Frontal cortex (tissue), 4 donors: ENCODE measurements at places on chromosomes 4 and X.

DNA sequence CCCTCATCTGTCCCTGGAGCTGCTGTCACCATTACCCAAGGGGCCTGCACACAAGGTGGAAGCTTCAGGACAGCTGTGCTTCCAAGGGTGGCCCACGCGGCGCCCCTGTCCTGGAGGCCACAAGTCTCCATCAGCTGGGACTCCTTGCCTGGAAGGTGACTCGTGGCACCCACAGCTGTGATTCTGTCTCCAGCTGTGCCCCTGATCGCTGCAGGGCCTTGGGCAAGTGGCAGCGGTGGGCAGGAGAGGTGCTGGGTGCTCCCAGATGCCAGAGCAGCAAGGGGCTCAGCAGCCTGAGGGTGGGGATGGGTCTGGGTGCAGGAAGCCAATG, 9.0 kb upstream of the DUSP9 start:
- no peak for DNase-seq

- DNase-seq, result no peak
Measured at GRCh38 chrX:81003491-81004185, 194.0 kb upstream of the BRWD3 start.

DNA sequence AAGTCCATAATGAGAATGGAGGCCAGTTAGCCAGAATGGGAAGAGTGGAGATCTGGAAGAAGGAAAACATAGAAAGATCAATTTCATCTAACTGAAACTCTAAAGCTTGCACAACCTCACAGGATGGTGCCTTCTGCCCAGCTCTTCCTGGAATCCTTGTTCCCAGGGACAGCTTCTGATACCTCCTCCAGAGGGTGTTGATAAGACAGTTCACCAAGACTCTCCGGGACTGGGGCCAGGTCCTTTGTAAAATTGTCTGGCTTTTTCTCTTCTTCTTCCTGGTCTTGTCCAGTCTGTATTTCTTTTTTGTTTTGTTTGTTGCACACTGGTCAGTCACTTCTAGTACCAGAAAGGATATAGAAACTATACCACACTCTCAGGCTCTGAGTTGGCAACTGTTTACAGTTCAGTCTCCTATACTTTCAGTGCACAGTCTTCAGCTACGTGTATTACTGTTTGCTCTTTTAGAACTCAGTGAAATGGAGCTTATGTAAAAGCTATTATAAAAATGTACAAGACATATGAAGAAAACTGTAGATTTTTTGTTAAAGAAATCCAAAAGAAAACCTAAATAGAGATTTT, 142.8 kb upstream of the RPL34 start:
- no peak for DNase-seq

DNA sequence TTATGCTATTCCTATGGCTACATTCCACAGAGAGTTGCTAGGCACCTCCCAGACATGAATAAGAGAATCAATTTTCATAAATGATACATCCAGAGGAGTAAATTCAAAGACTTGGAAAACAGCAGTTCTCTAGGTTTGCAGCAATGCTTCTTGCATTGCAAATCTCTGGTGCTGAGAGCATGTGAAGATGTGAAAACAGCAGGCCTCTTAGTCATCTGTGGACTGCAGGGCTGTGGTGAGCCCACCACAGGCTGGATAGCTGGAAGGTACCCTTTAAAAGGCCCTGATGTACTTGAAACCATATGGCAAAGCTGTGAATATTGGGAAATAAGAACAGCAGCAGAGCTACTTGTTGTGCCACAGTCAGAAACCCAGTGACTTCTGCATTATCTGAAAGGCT, 2135.9 kb downstream of the ARAP2 start:
- DNase-seq, result no peak

- no peak for DNase-seq
Measured at GRCh38 chrX:65994519-65995506, 45.1 kb downstream of the VSIG4 start.

GRCh38 chrX:154695911-154696675, 42.7 kb upstream of the CTAG2 start:
- no peak for DNase-seq

GRCh38 chrX:141176586-141177451, at the start of gene LDOC1:
TSS of gene LDOC1 (minus strand) at chrX:141177129. CDS start at chrX:141177021, 108 bp downstream.
- DNase-seq, result peak; percentile 73

DNA sequence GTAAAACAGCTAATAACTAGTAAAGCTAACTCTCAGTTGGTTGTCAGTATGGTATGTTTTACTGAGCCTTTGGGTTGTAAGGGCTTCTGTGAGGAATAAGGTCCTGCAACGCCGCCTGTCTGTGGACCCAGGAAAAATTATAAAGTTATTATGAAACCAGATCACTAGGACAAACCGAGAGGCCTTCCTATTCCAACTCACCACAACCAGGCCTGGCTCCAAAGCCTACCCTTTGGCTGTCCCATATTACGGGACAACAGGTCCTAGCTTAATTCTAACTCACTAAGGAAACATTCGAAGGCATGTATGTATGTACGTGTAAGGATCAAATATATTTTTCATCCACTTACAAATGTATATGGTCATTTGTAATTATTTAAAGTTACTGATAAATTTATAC, 1.4 kb downstream of the ANKRD17 start:
- peak; percentile 54 for DNase-seq

DNA sequence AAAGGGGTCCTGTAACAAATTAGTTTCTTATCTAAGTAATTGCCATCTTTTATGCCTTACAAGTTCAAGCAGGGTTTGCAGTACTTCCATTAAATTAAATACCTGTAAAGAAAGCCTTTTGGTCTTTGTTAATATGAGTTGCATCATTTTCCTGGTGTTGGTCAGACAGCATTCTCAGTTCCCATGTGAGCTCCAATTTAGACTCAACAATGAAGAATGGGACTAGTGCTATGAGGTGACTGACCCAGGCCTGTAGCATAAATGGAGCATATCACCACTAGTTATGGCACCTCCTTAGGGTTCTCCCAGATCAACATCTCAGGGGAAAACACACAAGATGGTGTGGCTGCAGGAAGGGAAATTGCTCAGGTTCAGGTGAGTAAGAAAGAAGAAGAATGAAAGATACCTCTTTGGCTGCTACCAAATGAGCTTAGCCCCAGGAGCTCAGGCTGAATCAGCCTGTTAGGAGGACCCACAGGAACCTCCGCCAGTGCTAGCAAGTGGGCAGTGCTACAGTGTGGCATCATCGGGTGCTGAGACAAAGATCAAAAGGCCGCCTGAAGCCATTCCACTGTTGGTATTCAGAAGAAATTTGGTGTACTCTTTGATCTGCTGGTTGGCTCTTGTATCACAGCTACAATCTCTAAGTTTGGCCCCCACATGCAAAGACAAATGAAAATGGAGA, 1.8 kb downstream of the TTC29 start:
- no peak for DNase-seq

DNA sequence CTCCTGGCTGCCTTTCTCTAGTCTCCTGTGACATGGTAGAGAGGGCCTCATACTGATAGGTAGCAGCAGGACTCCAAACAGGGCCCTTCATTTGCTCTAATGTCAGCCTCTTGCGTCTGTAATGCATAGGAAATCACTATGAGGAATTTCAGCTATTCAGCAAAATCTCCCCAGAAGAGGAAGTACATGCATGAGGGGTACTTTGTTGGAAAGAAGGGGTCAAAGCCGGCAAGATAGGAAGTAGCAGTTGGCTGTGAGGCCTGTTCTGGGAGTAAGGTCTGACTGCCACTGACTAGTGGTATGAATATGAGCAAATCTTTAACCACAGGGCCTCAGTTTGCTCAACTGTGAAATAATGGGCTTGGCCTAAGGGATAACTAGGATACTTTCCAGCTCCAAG, 283.2 kb downstream of the ARHGAP10 start:
- DNase-seq, result no peak

GRCh38 chr4:186554914-186555827, at the start of gene MTNR1A:
TSS of gene MTNR1A (minus strand) at chr4:186555567. CDS start at chr4:186555365, 202 bp downstream.
- no peak for DNase-seq

DNA sequence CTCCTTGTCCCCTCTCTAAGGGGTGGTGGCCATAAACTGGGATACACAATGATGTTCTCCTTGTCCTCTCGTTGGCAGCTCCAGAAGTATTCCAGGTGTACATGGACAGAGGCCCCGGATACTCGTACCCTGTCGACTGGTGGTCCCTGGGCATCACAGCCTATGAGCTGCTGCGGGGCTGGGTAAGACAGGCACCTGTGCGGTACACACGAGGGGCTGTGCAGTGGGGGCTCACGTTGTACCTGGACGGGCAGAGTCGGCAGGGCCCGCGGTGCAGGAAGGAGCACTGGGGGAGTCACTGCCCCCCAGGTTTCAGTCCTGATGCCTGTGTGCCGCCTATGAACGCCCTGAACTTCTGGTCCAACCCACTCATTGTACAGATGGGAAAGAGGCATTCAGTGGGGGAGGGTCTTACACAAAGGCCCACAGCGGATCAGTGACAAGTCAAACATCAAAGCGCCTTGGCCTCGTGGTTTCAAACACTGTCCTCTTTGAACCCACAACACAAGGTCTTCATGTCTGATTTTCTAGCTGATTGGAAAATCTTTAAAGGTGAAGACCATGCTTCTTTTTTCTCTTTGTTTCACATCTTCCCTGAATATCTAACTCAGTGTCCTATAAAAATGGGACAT, 261.6 kb downstream of the EVC2 start:
- DNase-seq, result no peak
